Mesothelial cell of epicardium (in vitro differentiated cells): ENCODE measurements at places on chromosomes 13 and 19. TPM values are rescaled to one million over a fixed set of nuclear protein-coding genes. Genes with fewer than 3 reads are reported as not detected.

DNA sequence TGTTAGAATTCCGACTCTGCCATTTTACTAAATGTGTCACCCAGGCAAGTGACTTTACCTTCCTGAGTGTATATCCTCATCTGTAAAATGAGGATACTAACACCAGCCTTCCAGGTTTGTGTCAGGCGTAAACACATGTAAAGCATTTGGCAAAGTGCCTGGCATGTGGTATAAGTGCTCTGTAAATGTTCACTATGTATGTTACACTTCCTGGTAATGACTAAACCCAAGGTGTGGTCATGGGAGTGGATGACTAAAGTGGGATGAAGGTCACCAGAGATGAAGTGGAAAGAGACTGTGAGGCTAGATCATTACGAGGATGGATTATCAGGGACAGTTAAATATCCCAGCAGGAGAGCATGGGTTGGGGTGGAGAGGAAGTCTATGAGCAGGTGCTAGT lies 25.6 kb downstream of the DEDD2 start:
- DNase-seq, result no peak
- peaks cover 43% of the 10 kb centered on the region for H3K27me3 ChIP-seq
- no peak overlapping the region for H3K27ac ChIP-seq
- H3K4me3 ChIP-seq, result no peak overlapping the region

GRCh38 chr13:83796364-83796763 lies 85.9 kb downstream of the SLITRK1 start:
- H3K27me3 ChIP-seq, result no peaks in the 10 kb centered on the region
- peaks cover 9% of the 10 kb centered on the region for H3K4me1 ChIP-seq
- peaks cover 2% of the 10 kb centered on the region for H3K36me3 ChIP-seq
- no peak for DNase-seq
- H3K4me3 ChIP-seq, result no peak overlapping the region

GRCh38 chr13:42893214-42893671 lies 98.8 kb downstream of the EPSTI1 start:
- no peak for DNase-seq
- peaks cover 21% of the 10 kb centered on the region for H3K4me1 ChIP-seq
- H3K27me3 ChIP-seq, result no peaks in the 10 kb centered on the region
- no peak overlapping the region for H3K4me3 ChIP-seq

- peaks cover 9% of the 10 kb centered on the region for H3K27me3 ChIP-seq
- no peak overlapping the region for H3K27ac ChIP-seq
These were observed 20.5 kb upstream of the FBXO27 start for GRCh38 chr19:39052846-39053245.

- H3K27me3 ChIP-seq, result no peaks in the 10 kb centered on the region
- H3K4me1 ChIP-seq, result peaks cover 53% of the 10 kb centered on the region
- no peak for DNase-seq
- H3K4me3 ChIP-seq, result no peak overlapping the region
- H3K27ac ChIP-seq, result no peak overlapping the region
These were observed 402.8 kb downstream of the FGF9 start for GRCh38 chr13:22073718-22074117.

- H3K27ac ChIP-seq, result no peak overlapping the region
- no peak for DNase-seq
- H3K36me3 ChIP-seq, result no peaks in the 10 kb centered on the region
- no peaks in the 10 kb centered on the region for H3K27me3 ChIP-seq
These were observed 804.6 kb downstream of the SLITRK6 start for GRCh38 chr13:84994582-84994981.

DNA sequence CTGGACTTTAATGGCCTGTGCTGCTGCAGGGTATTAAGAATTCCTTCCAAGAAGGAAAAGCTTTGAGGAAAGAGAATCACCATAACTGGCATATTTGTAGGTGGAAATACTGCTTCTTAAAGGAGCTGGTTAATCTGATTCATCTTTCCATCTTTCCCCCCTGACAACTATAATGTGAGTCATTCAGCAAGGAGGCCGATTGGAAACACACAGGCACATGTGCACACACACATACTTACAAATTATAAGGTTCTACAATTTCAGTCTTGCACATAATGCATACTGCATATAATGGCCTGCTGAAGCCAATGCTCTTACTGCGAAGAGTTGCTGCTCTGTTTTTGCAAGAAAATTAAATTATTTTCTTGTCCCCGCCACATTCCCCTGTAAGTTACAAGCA lies 78.8 kb upstream of the TPP2 start:
- H3K27me3 ChIP-seq, result no peaks in the 10 kb centered on the region
- H3K36me3 ChIP-seq, result no peaks in the 10 kb centered on the region
- DNase-seq, result no peak
- H3K4me3 ChIP-seq, result no peak overlapping the region

DNA sequence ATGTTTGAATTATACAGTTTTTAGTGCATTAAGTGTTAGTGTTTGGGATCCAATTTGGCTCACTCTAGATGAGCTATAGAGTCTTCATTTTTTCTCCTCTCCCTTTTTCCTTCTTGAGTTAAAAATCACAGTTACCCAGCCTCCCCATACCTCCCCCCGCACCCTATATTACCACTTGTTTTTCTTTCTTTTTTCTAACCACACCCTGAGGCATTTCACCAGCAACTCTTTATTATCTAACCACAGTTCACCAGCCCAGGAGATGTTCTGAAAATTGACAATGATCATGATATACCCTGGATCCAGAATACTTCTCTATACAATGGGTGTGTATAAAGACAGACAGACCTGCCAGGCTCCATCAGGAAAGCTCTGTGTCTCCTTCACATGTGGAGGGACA lies 86.5 kb upstream of the UBL3 start:
- no peak overlapping the region for H3K27ac ChIP-seq
- H3K4me1 ChIP-seq, result peaks cover 12% of the 10 kb centered on the region
- H3K27me3 ChIP-seq, result peaks cover 3% of the 10 kb centered on the region
- no peak for DNase-seq

DNA sequence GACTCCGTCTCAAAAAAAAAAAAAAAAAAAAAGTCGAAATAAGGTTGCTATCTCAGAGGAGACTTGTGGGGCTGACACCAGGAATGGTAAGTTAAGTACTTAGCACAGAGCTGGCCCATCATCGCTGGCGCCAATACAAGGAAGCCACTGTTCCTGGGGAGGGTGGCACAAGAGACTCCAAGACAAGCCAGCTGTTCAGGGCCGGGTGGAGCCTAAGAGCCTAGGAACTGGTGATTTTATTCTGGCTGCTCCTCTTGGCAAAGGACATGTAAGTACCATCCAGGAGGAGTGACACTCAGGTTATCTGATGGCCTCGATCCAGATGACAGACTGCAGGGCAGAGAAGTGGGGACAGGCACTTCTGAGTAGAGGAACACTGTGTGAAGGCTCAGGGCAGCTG lies 3.8 kb downstream of the ELOF1 start:
- peaks cover 19% of the 10 kb centered on the region for H3K4me1 ChIP-seq
- H3K27ac ChIP-seq, result no peak overlapping the region
- DNase-seq, result no peak
- H3K36me3 ChIP-seq, result peaks cover 11% of the 10 kb centered on the region
- H3K4me3 ChIP-seq, result no peak overlapping the region

GRCh38 chr13:64962404-64962803 lies 2267.7 kb downstream of the PCDH9 start:
- DNase-seq, result no peak
- no peaks in the 10 kb centered on the region for H3K4me1 ChIP-seq
- peaks cover 4% of the 10 kb centered on the region for H3K36me3 ChIP-seq
- H3K27ac ChIP-seq, result no peak overlapping the region

GRCh38 chr19:17942582-17943273 lies 9.9 kb downstream of the CCDC124 start:
- no peak for DNase-seq
- H3K4me3 ChIP-seq, result no peak overlapping the region
- peaks cover 6% of the 10 kb centered on the region for H3K4me1 ChIP-seq
- H3K36me3 ChIP-seq, result no peaks in the 10 kb centered on the region
- no peak overlapping the region for H3K27ac ChIP-seq

DNA sequence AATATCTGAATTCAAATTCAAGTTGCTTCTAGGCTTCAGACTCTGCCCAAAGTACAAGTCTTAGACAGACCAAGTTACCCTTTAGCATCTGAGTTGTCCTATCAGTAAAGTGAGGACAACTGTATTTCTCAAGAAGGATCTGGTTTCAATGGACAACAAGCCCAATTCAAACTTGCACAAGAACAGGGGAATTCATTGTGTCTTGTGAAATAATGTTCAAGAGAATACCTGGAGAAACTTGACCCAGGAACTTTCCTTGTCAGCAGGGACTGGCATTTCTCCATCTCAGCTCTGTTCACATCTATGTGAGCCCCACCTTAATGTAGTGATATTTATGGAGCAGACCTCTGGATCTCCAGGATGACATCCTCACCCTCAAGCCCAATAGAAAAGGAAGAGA lies 894.9 kb upstream of the SLC10A2 start:
- H3K4me3 ChIP-seq, result no peak overlapping the region
- no peak for DNase-seq
- H3K4me1 ChIP-seq, result peaks cover 44% of the 10 kb centered on the region
- no peaks in the 10 kb centered on the region for H3K27me3 ChIP-seq
- no peaks in the 10 kb centered on the region for H3K36me3 ChIP-seq

DNA sequence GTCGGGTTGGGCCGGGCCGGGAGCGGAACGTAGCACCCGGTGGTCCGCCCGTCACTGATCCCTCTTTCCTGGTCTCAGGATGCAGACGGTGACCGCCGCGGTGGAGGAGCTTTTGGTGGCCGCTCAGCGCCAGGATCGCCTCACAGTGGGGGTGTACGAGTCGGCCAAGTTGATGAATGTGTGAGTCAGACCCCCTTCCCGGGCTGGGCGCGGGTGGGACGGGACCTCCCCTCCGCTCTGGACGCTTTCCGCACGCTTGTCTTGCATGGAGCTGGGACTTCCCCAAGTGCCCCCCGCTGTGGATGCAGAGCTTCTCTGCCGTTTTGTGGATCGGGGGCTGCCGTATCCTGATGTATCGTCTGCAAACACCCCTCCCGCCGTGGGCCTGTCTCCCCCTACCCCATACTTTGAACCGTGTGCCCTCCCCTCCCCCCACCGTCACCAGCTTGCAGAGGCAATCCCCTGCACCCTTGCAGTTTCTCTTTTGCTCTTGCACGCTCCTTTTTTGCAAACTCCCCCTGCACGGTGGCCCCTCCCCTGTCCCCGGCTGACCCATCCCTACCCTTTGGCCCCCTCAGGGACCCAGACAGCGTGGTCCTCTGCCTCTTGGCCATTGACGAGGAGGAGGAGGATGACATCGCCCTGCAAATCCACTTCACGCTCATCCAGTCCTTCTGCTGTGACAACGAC lies 669 bp downstream of the GADD45B start:
- H3K4me3 ChIP-seq, result peak overlapping the region; percentile 95
- H3K27me3 ChIP-seq, result no peaks in the 10 kb centered on the region
- H3K27ac ChIP-seq, result peak overlapping the region; percentile 99
- H3K4me1 ChIP-seq, result peaks cover 20% of the 10 kb centered on the region

DNA sequence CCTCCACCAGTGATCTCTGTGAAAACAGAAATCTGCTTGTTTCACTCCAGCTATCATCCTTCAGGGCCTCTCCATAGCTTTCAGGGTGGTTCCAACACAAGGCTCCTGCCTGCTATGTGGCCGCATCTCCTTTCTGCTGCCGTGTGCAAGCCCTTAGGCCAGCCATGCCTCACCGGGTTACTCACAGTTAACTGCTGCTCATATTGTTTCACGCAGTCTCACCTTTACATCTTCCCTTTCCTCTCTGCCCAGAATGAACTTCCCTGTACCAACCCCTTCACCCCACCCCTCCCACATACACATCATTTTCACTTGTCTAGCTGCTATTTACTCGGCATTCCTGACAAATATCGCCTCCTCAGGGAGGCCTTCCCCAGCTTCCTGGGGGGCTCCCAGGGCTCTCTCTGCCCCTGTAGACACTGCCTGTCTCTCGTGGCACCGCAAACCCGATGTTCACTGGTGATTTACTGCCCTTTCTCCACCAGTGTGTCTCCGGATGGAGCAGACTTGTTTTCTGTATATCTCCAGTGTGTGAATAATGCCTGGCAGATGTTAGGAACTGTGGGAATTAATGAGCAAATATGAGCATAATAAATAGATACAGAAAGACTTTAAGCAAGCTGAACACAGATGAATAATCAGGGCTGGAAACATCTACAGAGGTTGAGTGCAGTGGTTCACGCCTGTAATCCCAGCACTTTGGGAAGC lies 39.3 kb upstream of the GPR183 start:
- no peaks in the 10 kb centered on the region for H3K4me1 ChIP-seq
- no peak overlapping the region for H3K27ac ChIP-seq
- peaks cover 35% of the 10 kb centered on the region for H3K36me3 ChIP-seq

DNA sequence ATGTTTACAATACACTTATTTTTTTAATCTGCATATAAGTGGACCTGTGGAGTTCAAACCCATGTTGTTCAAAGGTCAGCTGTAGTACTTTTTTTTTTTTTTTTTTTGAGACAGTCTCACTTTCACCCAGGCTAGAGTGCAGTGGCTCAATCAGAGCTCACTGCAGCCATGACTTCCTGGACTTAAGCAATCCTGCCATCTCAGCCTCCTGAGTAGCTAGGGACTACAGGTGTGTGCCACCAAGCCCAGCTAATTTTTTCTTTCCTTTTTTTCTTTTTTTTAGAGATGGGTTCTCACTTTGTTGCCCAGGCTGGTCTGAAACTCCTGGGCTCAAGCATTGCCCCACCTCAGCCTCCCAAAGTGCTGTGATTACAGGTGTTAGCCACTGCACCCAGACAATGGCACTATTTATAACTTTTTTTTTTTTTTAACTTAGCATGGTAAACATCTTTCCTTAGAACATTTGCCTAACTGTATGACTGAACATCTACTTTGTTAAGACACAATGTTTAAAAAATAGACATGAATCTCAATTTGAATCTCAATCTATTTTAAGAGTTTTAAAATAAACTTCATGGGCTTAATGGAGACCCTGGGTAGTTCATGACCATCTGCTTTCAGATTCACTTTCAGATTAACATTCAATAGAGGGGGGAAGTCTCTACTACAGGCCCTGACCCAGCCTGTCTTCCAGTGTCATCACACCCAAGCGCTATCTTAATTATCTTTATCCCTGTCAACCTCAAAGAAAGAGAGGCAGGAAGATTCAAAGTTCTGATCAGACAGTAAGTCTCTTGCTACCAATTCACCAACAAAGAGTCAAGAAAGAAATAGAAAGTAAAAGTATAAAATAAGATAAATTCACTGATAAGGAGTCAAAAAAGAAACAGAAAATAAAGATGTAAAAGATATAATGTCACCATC lies 97.7 kb upstream of the DOCK9 start:
- no peak for DNase-seq
- H3K4me3 ChIP-seq, result no peak overlapping the region
- peaks cover 13% of the 10 kb centered on the region for H3K4me1 ChIP-seq
- no peaks in the 10 kb centered on the region for H3K27me3 ChIP-seq

DNA sequence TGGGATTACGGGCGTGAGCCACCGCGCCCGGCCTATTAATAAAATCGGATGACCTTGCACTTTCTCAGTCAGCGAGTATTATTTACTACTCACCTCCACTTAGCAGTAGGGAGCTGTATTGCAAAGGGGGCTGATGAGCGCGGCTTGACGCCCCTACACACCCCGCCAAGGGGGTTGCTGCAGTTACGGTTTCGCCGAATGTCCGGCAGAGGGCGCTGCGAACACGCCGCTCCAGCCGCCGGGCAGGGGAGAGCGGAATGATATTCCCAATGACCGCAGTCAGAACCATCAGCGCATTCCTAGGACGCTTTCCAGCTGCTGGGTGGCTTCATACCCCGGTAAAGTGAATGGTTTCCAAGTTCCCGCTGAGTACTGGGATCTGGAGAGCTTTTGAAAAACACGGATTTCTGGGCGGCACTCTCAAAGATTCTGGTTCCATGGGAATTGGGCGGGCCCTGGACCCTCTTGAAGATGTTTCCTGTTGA lies 30.0 kb upstream of the TPT1 start:
- H3K27ac ChIP-seq, result no peak overlapping the region
- H3K4me1 ChIP-seq, result peaks cover 6% of the 10 kb centered on the region
- peak overlapping the region; percentile 6 for H3K4me3 ChIP-seq
- H3K27me3 ChIP-seq, result no peaks in the 10 kb centered on the region

Gene ZNF442
- total RNA-seq, result 3.7 to 5.9 TPM (median 4.3 TPM) in 3 replicates

Gene PRR12
- 53.3 to 58.5 TPM (median 54.2 TPM) in 3 replicates for total RNA-seq

Gene ATP8B3
- 2.2 to 2.4 TPM (median 2.3 TPM) in 3 replicates for total RNA-seq

Gene SELENOV
- 0.60 to 0.81 TPM (median 0.78 TPM) in 3 replicates for total RNA-seq
